ENCODE measurements at places on chromosomes 7 and 10.

DNA sequence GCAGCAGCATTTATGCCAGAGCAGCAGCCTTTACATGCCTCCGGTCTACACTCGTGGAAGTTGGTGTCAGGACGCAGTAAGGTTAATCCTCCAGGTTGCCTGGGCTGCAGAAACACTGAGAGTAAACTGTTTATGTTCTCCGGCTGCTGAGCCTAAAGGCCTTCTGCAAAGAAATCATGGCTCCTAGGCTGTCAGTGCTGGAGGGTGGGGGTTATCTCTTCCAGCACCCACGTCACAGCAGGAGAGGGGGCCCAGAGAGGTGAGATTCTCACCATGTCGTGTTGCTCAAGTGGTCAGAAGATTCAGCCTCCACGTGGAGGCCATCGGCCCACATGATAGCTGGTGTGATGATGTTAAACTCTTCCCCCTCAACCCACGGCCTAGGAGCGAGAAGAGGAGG, 41.2 kb downstream of the COL13A1 start:
- DNase-seq: no peak

- DNase-seq: no peak
These were observed 4.8 kb upstream of the POLR1F start for GRCh38 chr7:19713676-19714075.

GRCh38 chr10:99520040-99520846, 12.5 kb upstream of the NKX2-3 start:
- no peak for DNase-seq

DNA sequence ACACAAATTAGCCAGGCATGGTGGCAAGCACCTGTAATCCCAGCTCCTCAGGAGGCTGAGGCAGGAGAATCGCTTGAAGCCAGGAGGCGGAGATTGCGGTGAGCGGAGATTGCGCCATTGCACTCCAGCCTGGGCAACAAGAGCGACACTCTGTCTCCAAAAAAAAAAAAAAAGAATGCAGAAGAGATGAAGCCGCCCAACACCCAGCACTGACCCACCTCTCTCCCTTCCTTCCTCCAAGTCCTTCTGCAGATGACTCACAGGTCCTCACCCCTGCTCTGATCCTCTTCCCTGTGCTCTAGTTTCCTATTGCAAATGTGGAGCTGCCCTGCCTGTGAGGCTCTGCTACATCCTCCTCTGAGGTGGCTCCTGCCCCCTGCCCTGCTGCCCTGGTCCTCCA, 22.0 kb upstream of the OPALIN start:
- no peak for DNase-seq

DNA sequence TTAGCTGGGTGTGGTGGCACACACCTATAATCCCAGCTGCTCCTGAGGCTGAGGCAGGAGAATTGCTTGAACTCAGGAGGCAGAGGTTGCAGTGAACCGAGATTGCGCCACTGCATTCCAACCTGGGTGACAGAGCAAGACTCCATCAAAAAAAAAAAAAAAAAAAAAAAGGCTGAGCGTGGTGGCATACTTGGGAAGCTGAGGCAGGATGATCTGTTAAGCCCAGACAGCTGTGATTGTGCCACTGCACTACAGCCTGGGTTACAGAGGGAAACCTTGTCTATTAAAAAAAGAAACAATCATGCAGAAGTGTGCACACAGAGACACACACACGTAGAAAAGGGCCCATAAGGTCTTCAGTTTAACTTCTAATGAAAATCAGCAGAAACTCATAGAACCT, 150.6 kb downstream of the TPST1 start:
- no peak for DNase-seq

DNA sequence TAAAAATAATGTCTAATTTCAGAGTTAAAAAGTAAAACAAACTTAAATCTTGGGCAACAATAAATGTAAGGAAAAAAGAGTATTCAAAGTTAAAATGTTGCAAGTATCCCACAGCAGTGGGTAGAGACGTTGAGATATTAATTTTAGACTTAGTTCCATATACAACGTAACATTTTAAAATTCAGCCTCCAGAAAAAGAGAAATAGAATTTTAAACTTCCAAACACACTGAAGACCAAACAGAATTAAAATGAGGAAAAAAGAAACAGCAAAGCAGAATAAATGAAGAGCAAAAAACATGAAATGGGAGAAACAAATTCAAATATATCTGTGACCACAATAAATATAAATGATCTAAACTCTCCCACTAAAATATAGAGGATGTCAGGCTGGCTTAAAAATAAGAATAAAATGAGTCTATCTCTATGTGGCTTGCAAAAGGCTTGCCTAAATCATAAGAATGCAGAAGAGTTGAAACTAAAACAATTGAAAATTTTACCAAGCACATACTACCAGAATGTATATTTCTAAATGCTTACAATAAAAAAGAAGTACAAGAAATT, 46.0 kb upstream of the EGFR start:
- no peak for DNase-seq

DNA sequence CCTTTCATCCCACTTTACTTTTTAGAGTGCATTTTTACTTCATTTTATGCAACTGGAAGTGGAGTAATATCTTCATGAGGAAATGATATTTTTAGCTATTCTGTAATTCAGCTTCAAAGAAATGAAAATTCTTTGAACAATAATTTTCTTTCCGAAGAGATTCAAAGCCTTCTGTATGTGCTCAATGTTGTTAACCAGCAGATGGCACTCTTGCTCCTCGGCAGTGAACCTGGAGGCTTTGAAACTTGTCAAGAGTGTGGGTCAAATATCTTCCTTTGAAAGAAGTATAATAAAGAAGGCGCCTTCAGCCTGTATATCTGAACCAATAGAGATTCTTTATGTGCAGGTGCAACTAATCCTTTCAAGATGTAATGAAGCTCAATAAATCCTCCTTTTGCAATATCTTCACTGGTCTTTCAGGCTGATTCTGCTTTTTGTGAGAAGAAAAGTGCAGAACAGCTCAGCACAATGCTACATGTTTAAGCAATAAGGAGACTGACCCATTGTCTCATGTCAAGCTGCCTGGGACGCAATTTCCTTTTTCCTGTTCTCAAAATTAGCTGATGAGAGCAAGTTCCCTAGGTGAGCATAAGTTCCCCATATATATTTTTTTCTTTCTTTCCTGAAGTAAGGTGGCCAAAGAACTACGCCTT, 258.4 kb downstream of the SEMA3A start:
- peak; percentile 5 for DNase-seq

DNA sequence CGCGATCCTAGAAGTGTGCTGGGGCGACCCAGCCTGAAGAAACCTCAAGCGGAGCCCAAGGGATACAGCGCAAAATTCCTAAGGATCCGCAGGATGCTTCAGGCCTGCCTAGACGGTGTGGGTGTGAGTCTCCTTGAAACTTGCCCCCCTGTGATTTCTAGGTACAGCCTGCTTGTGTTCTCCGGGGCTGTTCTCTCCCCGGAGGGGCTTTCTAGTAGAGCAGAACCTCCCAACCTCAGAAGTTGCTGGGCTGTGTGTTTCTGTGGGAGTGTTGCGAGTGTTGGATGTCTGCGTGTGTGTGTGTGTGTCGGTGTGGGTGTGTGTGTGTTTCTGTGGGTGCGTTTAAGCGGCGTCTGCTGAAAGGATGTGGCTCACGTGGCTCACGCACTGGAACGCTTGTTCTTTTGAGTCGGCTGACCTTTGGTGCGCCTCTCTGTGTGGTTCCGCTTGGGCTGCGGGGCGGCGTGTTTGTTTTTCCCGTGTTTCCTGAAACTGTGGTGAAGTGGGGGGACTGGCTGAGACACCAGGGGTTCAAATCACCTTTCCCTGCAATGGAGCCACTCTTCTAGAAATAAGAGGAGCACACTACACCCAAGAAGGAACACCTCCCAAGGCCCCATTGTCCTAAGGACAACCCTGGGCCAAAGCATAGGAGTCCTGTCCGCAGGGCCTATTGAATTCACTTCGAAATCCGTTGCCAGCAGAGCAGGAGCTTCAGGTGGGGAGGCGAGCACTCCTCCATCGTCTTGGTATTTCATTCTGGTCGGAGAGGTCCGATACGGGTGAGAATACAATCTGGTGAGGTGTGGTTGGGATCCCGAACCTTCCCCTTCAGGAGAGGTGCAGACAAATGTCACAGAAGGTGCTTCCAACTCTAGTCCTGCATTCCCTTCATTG, 25.1 kb upstream of the ZNF273 start:
- DNase-seq: no peak

DNA sequence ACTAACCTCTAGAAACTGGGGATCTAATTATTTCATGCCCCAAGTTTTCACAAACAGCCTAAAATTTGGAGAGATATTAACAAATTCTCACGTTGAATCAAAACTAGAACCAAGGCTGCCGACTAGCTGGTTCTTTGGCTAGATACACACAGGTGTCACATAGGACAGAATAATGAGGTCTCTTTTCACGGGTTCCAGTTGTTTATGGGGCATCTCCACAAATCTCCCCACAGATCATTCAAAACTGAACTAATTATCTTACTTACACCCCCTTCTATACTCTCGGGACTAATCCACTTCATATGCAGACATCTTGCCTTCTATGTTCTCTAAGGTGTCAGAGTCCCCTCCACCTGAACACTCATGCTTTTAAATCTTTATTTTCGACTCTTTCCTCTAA, 16.4 kb upstream of the OR2AE1 start:
- DNase-seq: no peak

GRCh38 chr7:131932271-131932670, 375.8 kb upstream of the PODXL start:
- no peak for DNase-seq

- DNase-seq: no peak
These were observed 56.3 kb downstream of the PDZD8 start for GRCh38 chr10:117318909-117319308.

GRCh38 chr10:25075825-25076224, 59.4 kb downstream of the THNSL1 start:
- DNase-seq: no peak

GRCh38 chr7:129752760-129753159, 141.2 kb downstream of the NRF1 start:
- DNase-seq: no peak
